ENCODE measurements at places on chromosomes 3 and 15.

DNA sequence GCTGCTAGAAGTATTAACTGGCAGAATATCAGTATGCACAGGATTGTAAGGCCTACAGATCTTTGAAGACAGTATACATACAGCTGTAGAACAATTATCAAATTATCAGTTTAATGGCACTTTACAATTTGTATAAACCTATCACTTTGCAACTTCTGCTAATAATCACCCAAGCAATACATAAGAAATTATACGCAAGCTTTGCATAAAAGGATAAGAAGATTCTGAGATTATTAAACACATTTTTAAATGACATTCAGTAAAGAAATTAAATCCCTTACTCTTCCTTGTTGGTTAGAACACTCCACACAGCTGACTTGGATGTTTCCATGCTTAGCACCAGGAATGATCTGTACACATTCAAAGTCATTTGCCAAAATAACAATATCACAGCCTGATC, 46.8 kb downstream of the DMXL2 start:
- H3K27me3 ChIP-seq: no peaks in the 10 kb centered on the region
- H3K4me3 ChIP-seq: no peak overlapping the region
- DNase-seq: no peak
- H3K27ac ChIP-seq: no peak overlapping the region

DNA sequence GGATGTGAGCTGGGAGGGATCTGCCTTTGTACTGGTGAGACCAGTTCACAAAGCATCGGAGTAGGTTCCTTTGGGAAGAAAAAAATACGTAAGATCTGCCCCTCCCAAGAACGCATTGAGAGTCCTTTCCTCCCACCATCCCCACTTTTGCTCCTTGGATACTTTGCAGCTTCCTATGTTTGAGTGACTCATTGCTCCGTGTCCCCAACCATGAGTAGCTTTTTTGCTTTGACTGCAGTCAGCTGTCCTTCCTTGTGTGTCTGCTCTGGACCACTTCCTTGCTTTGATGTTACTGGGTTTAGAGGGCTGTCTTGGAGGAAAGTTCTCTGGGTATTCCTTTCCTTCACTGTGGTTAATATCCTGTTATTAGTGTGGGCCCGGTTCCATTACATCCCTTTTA, 43.2 kb upstream of the PTPN23 start:
- DNase-seq: no peak
- no peak overlapping the region for H3K4me3 ChIP-seq
- H3K27me3 ChIP-seq: no peaks in the 10 kb centered on the region
- no peaks in the 10 kb centered on the region for H3K4me1 ChIP-seq
- H3K27ac ChIP-seq: no peak overlapping the region

- no peak for DNase-seq
- no peak overlapping the region for H3K4me3 ChIP-seq
- no peaks in the 10 kb centered on the region for H3K27me3 ChIP-seq
- no peak overlapping the region for H3K27ac ChIP-seq
- H3K4me1 ChIP-seq: no peaks in the 10 kb centered on the region
Measured at GRCh38 chr3:136070953-136071949, 105.7 kb downstream of the PPP2R3A start.

DNA sequence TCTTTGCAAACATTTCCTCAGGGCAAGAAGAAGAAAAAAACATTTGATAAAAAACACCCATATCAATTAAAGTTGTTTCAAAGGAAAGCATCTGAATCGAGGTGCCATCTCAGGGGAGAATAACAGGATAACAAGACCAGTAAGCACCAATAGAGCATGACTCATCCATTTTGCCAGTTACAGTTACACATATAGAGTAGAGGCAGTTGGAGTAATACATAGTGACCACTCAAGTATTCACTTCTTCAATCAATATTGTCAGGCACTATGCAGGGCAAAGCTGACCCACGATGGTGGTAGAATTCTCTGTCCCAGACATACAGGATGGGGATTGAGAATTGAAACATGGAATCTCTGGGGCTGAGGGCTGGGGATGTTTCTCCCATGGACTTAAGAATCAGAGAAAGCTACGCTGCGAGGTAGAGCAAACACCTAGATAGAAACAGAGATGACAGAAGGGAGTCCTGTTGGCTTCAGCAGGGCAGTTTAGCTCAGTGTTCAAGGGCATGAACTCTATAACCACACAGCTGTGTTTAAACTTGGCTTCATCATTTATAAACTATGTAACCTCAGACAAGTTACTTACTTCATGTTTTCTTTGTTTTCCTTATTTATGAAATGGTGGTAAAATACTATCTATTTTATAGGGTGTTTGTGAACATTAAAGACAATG, 186.4 kb upstream of the NANOGP8 start:
- H3K27me3 ChIP-seq: no peaks in the 10 kb centered on the region
- no peak overlapping the region for H3K27ac ChIP-seq
- H3K36me3 ChIP-seq: no peaks in the 10 kb centered on the region
- H3K4me3 ChIP-seq: no peak overlapping the region
- H3K4me1 ChIP-seq: no peaks in the 10 kb centered on the region

DNA sequence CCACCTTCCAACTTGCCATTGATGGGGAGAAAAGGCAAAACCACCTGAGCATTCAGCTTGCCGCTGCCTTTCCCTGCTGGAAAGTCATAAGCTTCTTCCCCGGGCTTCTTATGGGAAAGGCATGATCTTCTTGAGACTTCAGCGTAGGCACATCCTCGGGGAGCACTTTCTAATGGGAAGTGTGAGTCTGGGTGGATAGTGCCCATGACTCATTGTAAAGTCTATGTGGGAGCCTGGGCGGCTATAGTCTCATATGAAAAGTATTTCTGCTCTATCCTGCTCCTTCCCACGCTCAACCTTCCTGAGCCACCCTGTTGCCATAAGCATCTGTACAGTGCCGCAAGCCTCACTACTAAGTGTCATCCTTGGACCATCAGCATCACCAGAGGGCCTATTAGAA, 309.9 kb upstream of the THBS1 start:
- H3K4me3 ChIP-seq: no peak overlapping the region
- no peak overlapping the region for H3K27ac ChIP-seq
- no peaks in the 10 kb centered on the region for H3K27me3 ChIP-seq
- H3K36me3 ChIP-seq: no peaks in the 10 kb centered on the region
- H3K4me1 ChIP-seq: peaks cover 48% of the 10 kb centered on the region

DNA sequence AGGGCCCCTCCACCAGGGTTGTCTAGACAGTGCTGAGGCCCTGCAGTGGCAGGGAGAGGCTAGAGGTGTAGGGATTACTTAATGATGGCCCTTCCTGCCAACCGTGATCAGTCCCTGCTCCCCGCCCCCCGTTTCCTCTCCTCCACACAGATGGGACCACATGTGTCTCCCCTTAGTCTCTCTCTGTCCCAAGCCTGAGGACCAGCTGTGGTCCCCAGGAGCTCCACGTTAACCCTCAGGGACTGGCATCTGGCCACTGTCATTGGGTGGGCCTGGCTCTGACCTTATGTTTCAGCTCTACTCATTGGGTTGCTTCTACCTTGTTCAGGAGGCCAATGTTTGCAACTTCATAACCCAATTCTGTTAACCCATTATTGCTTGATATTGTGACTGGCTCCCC, 6.0 kb upstream of the ALPK3 start:
- H3K36me3 ChIP-seq: no peaks in the 10 kb centered on the region
- no peaks in the 10 kb centered on the region for H3K4me1 ChIP-seq
- H3K27ac ChIP-seq: no peak overlapping the region
- no peaks in the 10 kb centered on the region for H3K27me3 ChIP-seq

DNA sequence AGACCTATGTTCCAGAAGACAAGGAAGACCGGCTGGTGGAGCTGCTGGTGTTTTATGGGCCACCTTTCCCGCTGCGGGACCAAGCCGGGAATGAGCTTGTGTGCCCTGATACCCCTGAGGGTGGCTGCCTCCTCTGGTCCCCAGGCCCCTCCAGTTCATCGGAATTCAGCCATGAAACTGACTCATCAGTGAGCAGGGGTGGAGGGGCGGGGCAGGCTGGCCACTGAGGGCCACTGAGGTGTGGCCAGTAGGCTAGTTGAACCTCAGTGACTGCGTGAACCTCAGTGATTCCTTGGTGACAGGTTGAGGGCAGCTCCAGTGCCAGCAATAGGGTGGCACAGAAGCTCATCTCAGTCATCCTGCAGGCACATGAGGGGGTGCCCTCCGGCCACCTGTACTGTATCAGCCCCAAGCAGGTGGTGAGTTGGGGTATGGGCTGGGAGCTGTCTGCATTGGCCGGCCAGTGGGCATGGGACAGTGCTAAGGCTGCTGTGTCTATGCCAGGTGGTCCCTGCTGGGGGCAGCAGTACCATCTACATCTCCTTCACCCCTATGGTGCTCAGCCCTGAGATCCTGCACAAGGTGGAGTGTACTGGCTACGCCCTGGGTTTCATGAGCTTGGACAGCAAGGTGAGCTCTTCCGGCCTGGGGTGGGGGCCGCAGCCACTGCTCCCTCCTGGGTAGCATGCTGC, 20.3 kb downstream of the ACAA1 start:
- no peak overlapping the region for H3K27ac ChIP-seq
- H3K27me3 ChIP-seq: no peaks in the 10 kb centered on the region
- no peak for DNase-seq
- H3K4me3 ChIP-seq: no peak overlapping the region
- H3K36me3 ChIP-seq: no peaks in the 10 kb centered on the region

- H3K27ac ChIP-seq: no peak overlapping the region
- no peak overlapping the region for H3K4me3 ChIP-seq
- DNase-seq: peak; percentile 97
- H3K4me1 ChIP-seq: no peaks in the 10 kb centered on the region
- no peaks in the 10 kb centered on the region for H3K27me3 ChIP-seq
Measured at GRCh38 chr3:40584625-40585189, 59.9 kb downstream of the ZNF621 start.

DNA sequence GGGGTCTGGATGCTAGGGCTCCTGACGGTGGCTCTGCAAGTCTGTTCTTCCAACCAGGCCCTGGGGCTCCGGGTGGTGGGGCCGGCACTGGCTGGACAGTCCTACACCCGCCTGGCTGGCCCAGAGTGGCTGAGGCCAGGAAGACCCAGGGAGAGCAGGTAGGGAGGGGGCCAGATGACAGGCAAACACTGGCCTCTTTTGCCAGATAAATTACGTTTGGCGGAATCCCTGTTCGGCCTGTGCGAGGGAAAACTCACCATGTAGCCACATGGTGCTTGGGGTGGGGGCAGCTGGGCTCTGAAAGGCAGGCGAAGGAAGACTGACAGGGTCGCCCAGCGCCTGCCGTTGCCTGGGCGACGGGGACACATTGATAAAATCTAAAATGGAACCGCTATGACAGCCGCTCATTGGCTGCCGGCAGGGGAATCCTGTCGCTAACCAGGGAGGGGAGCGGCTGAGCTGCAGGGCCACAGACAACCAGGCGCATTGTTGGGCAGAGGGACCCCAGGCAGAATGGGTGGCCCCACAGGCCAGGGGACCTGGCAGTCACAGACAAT, 30.4 kb downstream of the IQSEC1 start:
- H3K27ac ChIP-seq: no peak overlapping the region
- H3K4me3 ChIP-seq: no peak overlapping the region
- no peak for DNase-seq
- no peaks in the 10 kb centered on the region for H3K27me3 ChIP-seq
- no peaks in the 10 kb centered on the region for H3K36me3 ChIP-seq

GRCh38 chr15:100694381-100695021, 92.1 kb downstream of the ASB7 start:
- no peak overlapping the region for H3K4me3 ChIP-seq
- peaks cover 2% of the 10 kb centered on the region for H3K27me3 ChIP-seq
- H3K4me1 ChIP-seq: no peaks in the 10 kb centered on the region

- no peaks in the 10 kb centered on the region for H3K4me1 ChIP-seq
- no peaks in the 10 kb centered on the region for H3K36me3 ChIP-seq
- H3K4me3 ChIP-seq: no peak overlapping the region
- no peaks in the 10 kb centered on the region for H3K27me3 ChIP-seq
Measured at GRCh38 chr15:40217166-40217824, 21.6 kb upstream of the PAK6 start.

- H3K27me3 ChIP-seq: no peaks in the 10 kb centered on the region
- no peak overlapping the region for H3K4me3 ChIP-seq
- no peaks in the 10 kb centered on the region for H3K4me1 ChIP-seq
- no peaks in the 10 kb centered on the region for H3K36me3 ChIP-seq
Measured at GRCh38 chr3:25894101-25894500, 104.2 kb downstream of the OXSM start.

DNA sequence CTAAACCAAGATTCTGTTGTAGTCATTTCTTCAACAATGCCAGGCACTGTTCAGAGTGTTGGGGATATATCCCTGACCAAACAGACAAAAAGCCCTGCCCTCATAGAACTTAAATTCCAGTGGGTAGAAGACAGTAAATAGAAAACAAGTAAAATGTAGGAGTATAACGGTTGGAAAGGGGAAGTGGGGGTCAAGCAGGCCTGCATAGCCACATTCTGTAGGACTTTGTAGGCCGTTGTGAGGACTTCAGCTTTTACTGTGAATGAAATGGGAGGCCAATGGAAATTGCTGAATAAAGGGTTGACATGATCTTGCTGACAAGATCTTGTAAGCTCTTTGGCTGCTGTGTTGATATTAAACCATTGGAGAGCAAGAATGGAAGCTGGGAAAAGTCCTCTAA, 1.8 kb downstream of the MRPS11 start:
- H3K36me3 ChIP-seq: no peaks in the 10 kb centered on the region
- no peak overlapping the region for H3K27ac ChIP-seq
- H3K4me1 ChIP-seq: peaks cover 21% of the 10 kb centered on the region
- no peaks in the 10 kb centered on the region for H3K27me3 ChIP-seq
- DNase-seq: no peak
- H3K4me3 ChIP-seq: no peak overlapping the region

DNA sequence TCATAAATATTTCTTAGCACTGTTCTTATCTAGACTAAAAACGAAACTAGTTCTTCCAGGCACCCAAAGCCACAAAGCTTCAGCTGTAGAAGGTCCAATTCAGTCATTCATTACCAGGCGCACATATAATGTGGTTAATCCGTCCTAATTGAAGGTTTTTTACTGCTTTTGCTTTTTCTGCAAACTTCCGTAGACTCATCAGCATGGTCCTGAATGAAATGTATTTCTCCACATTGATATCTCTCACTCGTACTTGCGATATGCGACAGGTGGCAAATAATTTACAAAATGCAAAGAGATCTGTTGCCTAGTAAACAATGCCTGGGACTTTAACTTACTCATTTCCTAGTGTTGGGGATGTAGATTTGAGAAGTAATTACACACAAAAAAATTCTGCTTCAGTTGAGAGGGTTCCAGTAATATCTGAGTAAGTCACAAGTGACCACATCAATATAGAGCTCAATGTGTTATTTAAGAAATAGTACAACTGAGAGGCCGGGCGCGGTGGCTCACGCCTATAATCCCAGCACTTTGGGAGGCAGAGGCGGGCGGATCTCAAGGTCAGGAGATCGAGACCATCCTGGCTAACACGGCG, 75.0 kb upstream of the MBNL1 start:
- no peaks in the 10 kb centered on the region for H3K4me1 ChIP-seq
- no peak for DNase-seq
- no peak overlapping the region for H3K4me3 ChIP-seq
- no peaks in the 10 kb centered on the region for H3K27me3 ChIP-seq
- no peaks in the 10 kb centered on the region for H3K36me3 ChIP-seq

DNA sequence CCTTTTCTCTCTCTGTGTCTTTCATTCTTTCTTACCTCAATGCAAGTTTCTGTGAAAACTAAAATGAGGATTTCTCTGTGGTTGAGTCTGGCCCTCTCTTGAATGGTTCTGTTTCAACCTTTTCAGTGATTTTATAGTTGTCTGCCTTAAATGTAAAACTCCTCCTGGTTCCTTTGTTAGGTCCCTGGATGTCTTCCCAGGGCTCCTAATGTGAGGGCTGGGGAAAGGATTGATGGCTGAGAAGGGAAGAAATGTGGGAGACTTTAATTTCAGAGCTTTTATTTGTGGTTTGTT, 90.6 kb upstream of the GRM7 start:
- no peaks in the 10 kb centered on the region for H3K4me1 ChIP-seq
- DNase-seq: no peak
- H3K4me3 ChIP-seq: no peak overlapping the region
- no peak overlapping the region for H3K27ac ChIP-seq
- no peaks in the 10 kb centered on the region for H3K27me3 ChIP-seq
